Cardiac muscle cell (in vitro differentiated cells and primary cell): ENCODE measurements at places on chromosomes 5 and 9.

DNA sequence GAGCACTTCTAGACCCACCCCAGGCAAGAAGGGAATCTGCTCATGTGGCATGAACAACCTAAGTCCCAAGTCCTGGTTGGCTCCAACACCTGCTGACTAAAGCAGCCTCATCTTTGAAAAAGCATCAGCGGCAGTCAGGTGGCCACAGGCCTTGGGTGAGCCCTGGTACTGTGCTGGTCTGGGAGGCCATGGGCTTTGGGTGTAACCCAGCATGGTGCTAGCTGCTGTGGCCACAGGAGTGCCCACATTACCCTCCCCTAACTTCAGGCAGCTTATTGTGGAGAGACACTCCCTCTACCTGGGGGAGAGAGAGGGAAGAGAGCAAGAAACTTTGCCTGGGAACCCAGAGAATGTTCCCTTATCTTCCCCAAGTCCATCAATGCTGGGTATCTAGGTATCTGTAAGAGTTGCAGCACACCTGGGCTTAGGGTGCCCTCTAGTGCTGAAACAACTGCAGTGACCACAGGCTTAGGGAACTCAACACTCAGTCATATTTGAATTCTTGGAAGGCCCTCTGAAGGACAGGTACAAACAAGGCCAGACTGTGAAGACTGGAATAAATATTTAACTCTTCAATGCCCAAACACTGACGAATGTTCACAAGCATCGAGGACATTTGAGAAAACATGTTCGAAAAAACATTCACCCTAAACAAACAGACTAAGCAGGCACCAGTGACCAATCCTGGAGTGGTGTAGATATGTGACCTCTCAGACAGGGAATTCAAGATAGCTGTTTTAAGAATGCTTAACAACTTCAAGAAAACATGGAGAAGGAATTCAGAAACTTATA lies 69.9 kb upstream of the OR2K2 start:
- peak; percentile 35 for DNase-seq

DNA sequence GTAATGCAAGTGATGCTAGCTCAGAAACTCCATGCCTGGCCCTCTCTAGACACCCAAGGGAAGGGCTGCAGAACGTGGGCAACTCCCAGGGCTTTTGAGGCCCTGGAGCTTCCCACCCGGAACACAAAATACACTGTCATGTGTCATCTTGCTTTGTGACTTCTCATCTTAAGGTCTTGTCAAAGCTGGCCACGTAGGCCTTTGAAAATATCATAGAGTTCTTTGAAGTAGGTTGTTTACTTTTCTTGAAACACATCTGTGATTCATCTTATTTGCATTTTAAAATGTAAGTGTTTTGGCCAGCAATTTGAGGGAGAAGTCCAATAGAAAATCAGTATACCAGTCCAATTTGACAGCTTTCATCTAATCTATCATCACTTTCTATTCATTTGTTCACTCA lies 40.2 kb upstream of the PALM2AKAP2 start:
- DNase-seq = no peak

DNA sequence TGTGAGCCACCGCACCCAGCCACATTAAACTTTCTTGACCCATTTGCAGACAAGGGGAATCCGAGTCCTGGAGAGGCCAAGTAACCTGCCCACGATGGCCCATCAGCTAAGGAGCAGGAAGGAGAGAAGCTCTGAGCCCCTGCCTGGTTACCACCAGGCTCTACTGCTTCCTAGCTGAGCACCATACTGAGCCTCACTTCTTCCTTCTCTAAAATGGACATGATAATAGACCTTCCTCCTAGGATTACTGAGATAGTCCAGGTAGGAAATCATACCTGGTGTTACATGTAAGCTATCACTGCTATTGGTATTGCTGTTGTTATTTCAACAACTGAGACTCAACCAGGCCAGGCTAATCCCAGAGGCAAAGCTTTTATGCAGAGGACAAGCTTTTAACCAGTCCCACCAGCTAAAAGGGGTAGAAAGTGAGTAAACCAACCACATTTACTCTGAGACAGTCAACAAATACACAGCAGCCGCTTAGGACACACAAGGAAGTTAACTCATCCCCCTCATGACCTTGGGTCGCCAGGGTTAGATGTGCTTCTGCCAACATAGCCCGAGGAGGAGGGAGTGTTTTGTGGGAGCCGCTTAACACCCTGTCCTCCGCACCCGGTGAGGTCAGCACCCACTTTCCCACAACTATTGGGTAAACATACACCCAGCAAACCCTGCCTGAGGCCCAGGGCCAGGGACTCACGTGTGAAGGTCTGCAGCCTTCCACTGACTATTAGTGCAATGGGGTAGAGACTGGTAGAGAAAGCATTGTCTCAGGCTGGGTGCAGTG lies 20.6 kb upstream of the PTGES start:
- DNase-seq = peak; percentile 83

- DNase-seq = peak; percentile 45
Observed at GRCh38 chr5:115333164-115333563, 36.7 kb upstream of the CCDC112 start.

- peak; percentile 67 for DNase-seq
Observed at GRCh38 chr5:35246900-35247647, 16.8 kb upstream of the PRLR start.

- DNase-seq = no peak
Observed at GRCh38 chr5:109908366-109908765, 218.6 kb downstream of the MAN2A1 start.

- DNase-seq = no peak
Observed at GRCh38 chr9:93645149-93645889, 68.9 kb downstream of the PHF2 start.

DNA sequence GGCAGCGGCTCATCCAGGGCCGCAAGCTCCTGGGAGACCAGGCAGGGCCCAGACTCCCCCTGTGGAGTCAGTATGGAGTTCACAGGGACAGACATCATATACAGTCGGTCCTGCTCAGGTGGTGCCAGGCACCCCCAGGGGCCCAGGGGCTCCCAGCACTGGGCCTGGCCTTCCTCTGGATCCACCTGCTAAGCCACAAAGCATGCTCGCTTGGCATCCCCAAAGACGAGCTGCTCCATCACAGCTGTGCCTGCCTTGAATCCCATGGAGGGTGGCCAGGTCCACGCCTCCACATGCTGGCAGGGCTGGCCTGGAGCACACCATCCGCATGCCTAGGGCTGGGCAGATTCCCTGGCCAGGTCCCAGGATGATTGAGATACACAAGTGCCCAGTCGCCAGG lies 4.6 kb downstream of the BICD2 start:
- no peak for DNase-seq

- DNase-seq = peak; percentile 86
Observed at GRCh38 chr9:127828262-127829031, 25.8 kb downstream of the FPGS start.

GRCh38 chr5:104363567-104363966 lies 801.0 kb upstream of the NUDT12 start:
- DNase-seq = no peak

DNA sequence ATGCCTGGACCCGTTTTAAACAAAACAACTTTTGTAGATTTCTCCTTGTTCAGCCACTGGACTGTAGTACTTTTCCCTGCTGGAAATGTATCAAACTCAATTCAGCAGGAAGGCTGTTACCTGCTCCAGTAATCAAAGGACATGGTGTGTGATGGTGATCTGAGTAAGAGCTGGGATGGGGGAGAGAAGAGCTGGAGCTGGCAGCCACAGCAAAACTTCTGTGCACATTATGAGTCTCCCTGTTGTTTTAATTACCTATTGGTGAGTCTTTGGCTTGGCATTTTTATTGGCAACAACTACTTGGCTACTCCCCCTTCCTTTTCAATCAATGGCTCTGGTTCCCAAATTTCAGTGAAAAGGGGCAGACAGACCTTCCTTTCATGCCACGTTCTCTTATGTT lies 9.7 kb downstream of the NREP start:
- no peak for DNase-seq

DNA sequence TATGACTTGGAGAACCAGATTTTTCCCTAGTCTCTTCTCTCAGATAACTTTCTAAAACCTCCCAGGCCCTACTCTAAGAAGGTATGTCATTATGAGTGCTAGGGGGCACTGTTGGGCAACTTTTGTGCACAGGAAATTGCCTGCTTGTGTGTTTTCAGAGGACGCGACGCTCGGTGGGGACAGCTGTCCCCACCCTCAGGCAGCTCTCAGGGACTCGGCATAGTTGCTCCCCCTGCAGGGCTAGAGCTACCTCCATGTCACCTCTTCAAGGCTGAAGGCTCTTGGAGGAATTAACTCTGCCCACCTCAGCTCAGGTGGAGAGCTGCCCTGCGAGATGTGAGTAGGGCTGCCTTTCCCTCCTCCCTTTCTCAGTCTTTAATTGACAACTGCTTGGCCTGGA lies 10.2 kb upstream of the TIFAB start:
- peak; percentile 84 for DNase-seq

- DNase-seq = no peak
Observed at GRCh38 chr5:147727200-147727599, 55.3 kb downstream of the JAKMIP2 start.

DNA sequence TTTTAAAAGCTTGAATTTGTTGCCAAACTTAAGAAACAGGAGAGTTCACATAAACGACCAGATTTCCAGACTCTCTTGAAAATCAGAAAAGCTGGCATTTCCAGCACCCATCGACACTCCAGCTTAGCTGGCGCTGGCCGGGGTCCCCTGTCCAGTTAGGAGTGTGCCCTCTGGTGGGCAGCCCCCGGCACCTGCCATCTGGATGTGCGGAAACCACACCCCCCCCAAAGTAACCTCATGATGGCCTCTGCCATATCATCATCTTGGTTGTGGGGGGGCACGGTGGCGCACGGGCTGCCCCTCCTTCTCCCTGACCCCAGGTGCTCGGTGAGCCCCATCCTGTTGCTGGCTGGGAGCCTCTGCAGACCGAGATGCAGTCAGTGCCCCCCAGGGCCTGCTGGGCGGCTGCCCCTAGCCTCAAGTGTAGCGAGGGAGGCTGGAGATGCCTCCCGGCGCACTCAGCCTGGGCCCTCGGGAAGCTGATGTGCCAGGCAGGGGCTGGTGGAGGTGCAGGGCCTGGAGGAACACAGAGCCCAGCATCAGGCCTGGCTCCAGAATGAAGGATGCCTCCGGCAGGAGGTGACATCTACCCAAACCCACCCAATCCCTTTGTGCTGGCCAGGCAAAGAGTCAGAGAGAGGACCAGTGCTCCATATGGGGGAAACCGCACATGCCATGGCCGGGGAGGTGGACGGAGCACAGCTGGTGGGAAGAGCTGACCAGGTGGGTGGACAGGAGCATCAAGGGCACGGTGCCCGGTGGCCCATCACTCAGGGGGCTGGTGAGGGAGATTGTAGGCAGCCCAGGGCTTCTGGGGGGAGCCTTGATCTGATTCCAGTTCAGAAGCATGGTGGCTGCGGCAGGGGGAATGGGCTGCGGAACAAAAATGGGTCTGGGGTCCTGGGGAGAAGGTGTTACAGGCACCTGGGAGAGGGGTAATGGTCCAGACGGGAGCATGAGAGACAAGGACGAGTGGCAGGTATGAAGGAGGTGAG lies 70.6 kb downstream of the ADAMTS2 start:
- no peak for DNase-seq

DNA sequence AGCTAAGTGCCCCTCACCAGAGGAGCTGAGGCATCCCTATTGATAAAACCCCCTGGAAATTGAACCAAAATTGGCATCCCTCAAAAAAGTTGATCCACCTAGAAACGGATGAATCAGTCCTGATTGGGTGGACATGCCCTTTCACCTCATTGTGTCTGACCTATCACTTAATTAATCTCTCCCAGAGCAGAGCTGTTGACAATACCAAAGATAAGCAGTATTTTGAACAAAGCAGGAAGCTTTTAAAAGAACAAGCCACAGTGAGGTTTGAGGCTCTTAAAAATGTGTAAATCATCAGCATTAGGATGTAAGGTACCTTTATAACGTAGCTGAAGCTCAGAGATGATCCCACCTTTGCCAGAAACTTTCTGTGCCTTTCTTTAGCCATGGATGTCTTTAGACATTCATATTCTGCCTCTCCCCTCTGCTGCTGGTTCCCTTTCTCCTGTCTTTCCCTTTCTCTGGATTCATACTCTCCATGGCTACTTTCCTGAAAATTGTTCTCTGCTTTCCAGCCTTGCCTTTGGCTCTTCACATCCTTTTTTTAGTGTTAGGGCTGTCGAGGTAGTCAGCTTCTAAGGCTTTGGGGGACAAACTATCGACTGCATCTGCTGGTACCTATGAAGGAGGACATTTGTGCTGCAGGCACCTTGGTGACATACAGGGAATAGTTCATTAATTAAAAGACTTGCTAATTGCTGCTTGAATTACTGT lies 7.8 kb upstream of the LHX2 start:
- no peak for DNase-seq

DNA sequence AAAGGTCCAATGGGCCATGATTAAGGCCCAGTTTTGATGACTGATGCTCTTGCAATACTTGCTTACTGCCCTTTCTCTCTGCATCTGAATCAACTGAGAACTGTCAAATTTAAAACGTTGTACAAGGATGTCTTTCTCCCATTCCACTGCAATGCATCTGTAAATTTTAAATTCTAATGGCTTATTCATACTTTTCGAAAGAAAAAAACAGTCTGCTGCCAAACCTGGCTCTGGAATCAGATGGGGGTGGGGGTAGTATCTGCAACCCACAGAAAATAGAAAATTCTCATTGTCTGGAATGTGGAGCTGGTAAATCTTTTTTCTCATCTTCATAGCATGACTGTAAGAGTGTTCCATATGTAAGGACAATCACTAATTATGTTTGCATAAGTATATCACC lies 371.8 kb upstream of the RFX3 start:
- DNase-seq = no peak

DNA sequence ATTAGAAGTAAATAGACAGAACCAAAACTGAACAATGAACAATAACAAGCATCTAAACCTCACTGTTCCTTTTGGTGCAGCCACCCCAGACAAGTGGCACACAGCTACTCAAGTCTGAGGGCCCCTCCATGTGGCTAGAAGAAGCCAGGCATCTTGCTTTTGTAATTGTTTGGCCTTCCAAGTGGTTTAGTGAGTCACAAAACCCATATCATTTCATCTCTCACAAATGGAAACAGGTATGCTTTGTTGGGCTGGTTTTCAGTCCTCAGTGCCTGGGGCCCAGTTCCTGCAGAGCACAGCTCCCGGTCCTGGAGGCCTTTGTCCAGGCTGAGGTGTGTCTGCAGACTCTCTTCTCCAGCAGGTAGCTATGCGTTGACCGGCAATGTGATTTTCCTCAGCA lies 16.7 kb downstream of the PRLR start:
- DNase-seq = no peak

- no peak for DNase-seq
Observed at GRCh38 chr5:483011-483410, 40.0 kb downstream of the EXOC3 start.

GRCh38 chr9:94864862-94865509 lies 138.5 kb downstream of the AOPEP start:
- no peak for DNase-seq

GRCh38 chr5:116583085-116583861 lies 8.7 kb upstream of the SEMA6A start:
- peak; percentile 36 for DNase-seq
